Left ventricle myocardium superior (tissue), 1 donor: ENCODE measurements at places on chromosomes 1 and 21. TPM values are rescaled to one million over a fixed set of nuclear protein-coding genes. Genes with fewer than 3 reads are reported as not detected.

GRCh38 chr1:218671573-218671972 is 326.4 kb downstream of the TGFB2 start:
- DNase-seq, result no peak

DNA sequence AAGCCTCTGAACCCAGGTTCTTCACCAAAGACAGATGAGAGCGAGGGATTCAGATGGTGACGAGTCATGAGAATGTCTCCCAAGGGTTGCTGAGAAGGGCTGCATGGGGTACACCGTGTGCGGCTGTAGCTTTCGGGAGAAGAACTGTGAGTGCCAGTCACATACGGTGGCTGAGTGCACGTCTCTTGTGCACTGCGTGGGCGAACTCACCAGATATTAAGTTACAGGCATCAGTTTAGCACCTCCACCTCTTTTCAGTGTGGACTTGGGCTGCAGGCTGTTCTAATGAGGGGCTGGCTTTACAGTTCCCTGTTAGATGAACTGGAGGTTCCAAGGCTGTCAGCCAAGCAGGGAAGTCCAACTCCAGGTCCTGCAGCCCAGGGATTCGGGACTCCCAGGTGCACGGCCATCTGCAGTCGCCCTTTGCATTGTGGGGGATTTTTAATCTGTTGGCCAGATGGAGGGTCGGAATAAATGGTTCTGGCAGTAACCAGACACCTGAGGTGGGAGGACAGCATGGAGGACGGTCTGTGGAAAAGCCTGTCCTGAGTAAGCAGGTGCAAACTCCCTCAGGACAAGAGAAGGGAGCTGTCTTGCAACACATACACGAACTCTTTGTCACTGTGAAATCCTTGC is 26.5 kb upstream of the AVPR1B start:
- no peak for DNase-seq

The CRNN gene
- total RNA-seq, result not detected

The CYYR1 gene
- total RNA-seq, result 27.5 TPM

The SH3BGR gene
- total RNA-seq, result 127 TPM

The SPRR3 gene
- total RNA-seq, result not detected

The NUCKS1 gene
- total RNA-seq, result 202 TPM

The OPRD1 gene
- total RNA-seq, result not detected

The HTR6 gene
- not detected for total RNA-seq
